Endothelial cell of umbilical vein (primary cell): ENCODE measurements at places on chromosomes 13 and 19. TPM values are rescaled to one million over a fixed set of nuclear protein-coding genes. Genes with fewer than 3 reads are reported as not detected.

The URI1 gene
- 26.3 and 28.9 TPM in 2 replicates for total RNA-seq

The MARCHF2 gene
- 40.1 and 43.5 TPM in 2 replicates for total RNA-seq

The AMER2 gene
- total RNA-seq: not detected in 2 replicates

The MIR17HG gene
- 9.1 and 9.5 TPM in 2 replicates for total RNA-seq

The DPF1 gene
- total RNA-seq: 3.9 and 5.0 TPM in 2 replicates

The PRTN3 gene
- total RNA-seq: not detected in 2 replicates

The SOX21 gene
- not detected in 2 replicates for total RNA-seq

The ZNF550 gene
- 4.8 and 8.4 TPM in 2 replicates for total RNA-seq

The FBN3 gene
- total RNA-seq: not detected in 2 replicates

DNA sequence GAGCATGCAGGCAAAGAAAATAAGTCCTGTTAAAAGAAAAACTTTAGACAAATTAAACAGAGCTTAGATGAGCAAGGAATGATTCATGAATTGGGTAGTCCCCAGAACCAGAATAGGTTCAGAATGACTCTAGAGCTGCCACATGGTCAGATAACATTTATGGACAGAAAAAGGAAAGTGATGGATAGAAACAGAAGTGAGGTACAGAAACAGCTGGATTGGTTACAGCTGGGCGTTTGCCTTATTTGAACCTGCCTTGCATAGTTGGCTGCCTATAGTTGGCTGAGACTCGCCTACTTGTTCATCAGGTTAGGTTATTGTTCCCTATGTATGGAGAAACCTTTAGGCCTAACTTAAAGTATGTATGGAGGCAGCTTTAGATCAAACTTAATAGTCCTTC is 35.4 kb downstream of the WDFY2 start:
- no peak for DNase-seq

DNA sequence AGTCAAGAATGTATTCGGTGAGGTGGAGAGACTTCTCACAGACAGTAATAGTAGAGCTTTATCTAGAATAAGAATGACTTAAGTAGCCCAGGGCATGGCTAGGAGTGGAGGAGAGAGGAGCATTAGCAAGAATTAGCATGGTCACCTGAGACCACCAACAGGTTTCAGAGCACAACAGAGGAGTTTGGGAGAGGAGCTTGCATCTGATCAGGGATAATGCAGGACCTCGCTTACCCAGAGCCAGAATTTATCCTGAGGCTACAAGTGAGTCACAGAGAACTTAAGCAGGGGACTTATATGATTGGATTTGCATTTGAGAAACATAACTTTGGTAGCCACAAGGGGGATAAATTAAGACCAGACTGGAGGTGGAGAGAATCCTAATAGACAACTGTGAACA is 102.1 kb upstream of the FNDC3A start:
- DNase-seq: no peak

GRCh38 chr13:72259528-72259927 is 392.5 kb upstream of the DACH1 start:
- no peak for DNase-seq

- DNase-seq: no peak
Measured at GRCh38 chr19:30718707-30719106, 346.5 kb downstream of the ZNF536 start.

- DNase-seq: no peak
Measured at GRCh38 chr13:34747507-34747906, 194.6 kb upstream of the NBEA start.

DNA sequence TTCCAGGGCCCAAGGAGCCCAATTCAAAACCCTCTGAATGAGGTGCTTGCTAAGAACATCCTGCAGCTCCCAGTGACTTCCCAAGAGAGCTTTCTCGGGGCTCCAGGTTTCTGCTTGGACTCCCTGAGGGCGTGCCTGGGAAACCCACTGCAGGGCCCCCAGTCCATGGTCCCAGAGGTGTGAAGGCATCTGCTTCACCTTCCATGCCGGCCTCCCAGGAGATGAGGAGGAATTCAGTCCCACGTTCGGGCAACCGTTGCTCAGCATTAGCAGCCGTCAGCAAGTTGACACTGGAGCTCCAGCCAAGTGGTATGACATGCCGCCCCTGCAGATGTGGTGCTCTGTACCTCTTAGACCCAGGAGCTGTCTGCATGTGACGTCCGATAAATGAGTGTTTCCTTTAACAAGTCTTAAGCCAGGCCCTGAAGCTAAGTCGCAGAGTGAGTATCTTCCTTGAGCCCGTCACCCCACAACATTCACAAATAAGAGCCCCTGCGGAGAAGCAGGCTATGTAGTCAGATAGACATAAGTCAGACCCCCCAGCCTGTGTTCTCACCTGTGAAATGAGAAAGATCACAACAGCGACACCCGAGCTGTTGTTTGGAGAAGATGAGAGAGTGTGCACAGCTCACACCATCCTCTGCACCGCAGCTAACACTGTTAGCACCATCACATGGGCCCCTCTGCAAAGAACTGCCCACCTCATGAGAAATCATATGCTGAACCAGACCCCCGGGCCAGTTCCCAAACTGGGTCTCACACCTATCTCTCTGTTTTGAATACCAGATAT is 150.3 kb downstream of the KATNAL1 start:
- DNase-seq: no peak

GRCh38 chr13:31878955-31879354 is 139.6 kb downstream of the RXFP2 start:
- no peak for DNase-seq

- DNase-seq: no peak
Measured at GRCh38 chr19:16319481-16319880, 5.1 kb upstream of the KLF2 start.

DNA sequence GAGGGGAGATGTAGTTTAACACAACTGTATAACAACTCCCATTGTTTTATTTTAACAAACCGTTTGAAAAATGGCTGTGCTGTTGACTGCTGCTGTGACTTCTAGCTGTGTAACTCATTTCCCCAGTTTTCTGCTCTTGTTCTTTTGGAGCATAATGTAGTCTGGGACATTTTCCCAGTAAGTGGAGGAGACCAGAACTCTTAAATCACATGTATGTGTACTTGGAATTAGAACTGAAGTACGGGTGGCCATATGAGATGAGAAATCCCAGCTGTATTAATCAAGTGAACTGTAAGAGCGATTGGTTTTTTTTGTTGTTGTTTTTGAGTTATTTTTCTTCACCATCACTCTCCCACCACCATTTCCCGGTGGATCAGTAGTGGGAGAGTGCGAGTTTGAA is 49.4 kb upstream of the RNF113B start:
- DNase-seq: no peak

DNA sequence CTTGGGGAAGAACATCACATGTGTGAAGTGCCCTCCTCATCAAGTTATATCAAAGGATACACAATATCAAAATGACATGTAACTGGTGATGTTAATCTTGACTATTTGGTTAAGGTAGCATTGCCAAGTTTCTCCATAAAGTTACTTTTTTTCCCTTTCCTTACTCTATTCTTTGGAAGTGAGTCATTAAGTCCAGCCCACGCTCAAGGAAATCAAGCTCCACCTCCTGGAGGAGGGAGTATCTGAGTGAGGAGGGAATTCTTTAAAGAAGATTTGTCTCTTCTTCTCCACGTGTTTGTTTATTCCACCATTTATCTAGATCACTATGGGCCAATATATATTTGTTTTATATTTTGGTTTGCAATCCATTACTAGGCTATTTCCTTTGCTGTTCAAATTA is 33.6 kb upstream of the FNDC3A start:
- peak; percentile 42 for DNase-seq

- DNase-seq: peak; percentile 54
Measured at GRCh38 chr13:77511552-77511951, 24.0 kb upstream of the SCEL start.

- peak; percentile 83 for DNase-seq
Measured at GRCh38 chr19:49502866-49503581, 6.8 kb downstream of the RPS11 start.

DNA sequence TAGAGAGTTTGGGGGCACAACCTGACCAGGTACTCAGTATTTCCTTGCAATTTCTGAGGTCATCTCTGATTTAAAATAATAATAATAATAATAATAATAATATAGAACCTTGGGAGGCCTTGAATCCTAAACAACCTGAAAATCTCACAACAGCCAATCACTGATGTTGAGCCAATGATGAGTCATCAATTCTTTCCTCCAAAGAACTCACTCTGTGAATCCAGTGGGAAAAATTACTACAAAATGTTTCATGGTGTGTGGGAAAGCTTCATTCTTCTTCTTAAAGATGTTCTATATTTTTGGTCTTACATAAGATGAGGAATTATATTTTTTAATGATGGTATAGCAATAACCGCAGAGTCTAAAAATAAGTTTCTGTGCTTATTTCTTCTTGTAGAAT is 594.6 kb downstream of the EFNB2 start:
- no peak for DNase-seq

GRCh38 chr19:29329460-29330134 is 116.6 kb upstream of the UQCRFS1 start:
- DNase-seq: no peak

DNA sequence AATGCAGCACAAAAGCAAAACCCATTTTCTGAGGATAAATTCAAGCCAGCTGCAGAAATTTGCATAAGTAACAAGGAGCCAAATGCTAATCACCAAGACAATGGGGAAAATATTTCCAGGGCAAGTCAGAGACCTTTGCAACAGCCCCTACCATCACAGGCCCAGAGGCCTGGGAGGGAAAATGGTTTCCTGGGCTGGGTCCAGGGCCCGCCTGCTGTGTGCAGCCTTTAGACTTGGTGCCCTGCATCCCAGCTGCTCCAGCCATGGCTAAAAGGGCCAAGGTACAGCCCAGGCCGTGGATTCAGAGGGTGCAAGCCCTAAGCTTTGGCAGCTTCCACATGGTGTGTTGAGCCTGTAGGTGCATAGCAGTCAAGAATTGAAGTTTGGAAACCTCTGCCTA is 309.5 kb upstream of the SGCG start:
- DNase-seq: no peak

- no peak for DNase-seq
Measured at GRCh38 chr19:48818234-48818820, 7.5 kb upstream of the BCAT2 start.

DNA sequence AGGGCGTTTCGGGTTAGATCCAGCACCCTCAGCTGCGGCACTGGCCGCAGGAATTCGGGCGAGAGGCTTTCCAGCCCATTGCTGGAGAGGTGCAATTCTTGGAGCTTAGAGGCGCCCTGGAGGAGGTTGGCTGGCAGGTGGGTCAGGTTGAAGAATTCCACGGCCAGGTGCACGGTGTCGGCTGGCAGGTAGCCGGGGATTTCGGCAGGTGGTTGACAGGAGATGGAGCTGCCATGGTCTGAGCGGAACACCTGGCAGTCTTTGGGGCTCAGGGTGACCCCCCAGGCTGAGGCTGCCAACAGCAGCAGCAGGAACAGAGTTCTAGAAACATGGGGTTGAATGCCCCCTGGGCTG is 1.3 kb downstream of the LRG1 start:
- DNase-seq: no peak

- DNase-seq: no peak
Measured at GRCh38 chr19:47376589-47377144, 27.6 kb downstream of the DHX34 start.

GRCh38 chr13:107233541-107233940 is 665.6 kb upstream of the ARGLU1 start:
- no peak for DNase-seq

GRCh38 chr13:25469169-25469525 is 97.4 kb downstream of the ATP8A2 start:
- DNase-seq: no peak

- DNase-seq: no peak
Measured at GRCh38 chr13:106915146-106915545, 347.2 kb upstream of the ARGLU1 start.

DNA sequence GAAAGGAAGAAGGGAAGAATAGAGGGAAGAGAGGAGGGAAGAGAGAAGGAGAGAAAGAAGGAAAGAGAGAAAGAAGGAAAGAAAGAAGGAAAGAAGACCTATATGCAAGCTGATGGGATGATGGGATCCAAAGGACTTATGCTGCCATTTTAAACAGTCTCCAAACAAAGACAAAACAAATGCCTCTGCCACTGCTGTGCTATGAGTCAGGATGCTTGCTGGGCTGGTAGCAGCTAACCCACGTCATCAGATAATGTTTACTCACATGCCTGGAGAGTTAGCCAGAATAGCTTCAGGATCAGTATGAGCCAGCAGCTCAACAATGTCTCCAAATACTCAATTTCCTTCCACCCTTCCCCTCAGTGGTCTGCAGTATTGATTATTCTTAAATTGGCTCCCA is 12.0 kb upstream of the ZNF274 start:
- DNase-seq: no peak

- DNase-seq: no peak
Measured at GRCh38 chr13:60689571-60689970, 292.6 kb downstream of the TDRD3 start.

GRCh38 chr19:33240181-33240771 is 14.6 kb upstream of the SLC7A10 start:
- DNase-seq: no peak
